ENCODE measurements at places on chromosomes 12 and 14. TPM values are rescaled to one million over a fixed set of nuclear protein-coding genes. Genes with fewer than 3 reads are reported as not detected.

Gene TMPRSS12
- not detected for polyA plus RNA-seq

Gene RBP5
- not detected for polyA plus RNA-seq

Gene NFATC4
- polyA plus RNA-seq, result 0.12 TPM

Gene C12orf54
- polyA plus RNA-seq, result 1.9 TPM

Gene DNAL1
- polyA plus RNA-seq, result 3.6 TPM

Gene ACOT6
- polyA plus RNA-seq, result not detected

Gene FLVCR2
- 0.37 TPM for polyA plus RNA-seq

Gene APOF
- not detected for polyA plus RNA-seq

Gene YBX3
- polyA plus RNA-seq, result 369 TPM

Gene HSPA2
- polyA plus RNA-seq, result 4.1 TPM

Gene CIDEB
- polyA plus RNA-seq, result 3.3 TPM

Gene C12orf60
- polyA plus RNA-seq, result 1.1 TPM

Gene KLRC3
- not detected for polyA plus RNA-seq

Gene RPGRIP1
- polyA plus RNA-seq, result not detected

Gene SLC25A47
- polyA plus RNA-seq, result not detected

Gene AQP6
- polyA plus RNA-seq, result 0.09 TPM

All from mammary epithelial cell (primary cell).